ENCODE measurements at places on chromosomes 3 and 15.

DNA sequence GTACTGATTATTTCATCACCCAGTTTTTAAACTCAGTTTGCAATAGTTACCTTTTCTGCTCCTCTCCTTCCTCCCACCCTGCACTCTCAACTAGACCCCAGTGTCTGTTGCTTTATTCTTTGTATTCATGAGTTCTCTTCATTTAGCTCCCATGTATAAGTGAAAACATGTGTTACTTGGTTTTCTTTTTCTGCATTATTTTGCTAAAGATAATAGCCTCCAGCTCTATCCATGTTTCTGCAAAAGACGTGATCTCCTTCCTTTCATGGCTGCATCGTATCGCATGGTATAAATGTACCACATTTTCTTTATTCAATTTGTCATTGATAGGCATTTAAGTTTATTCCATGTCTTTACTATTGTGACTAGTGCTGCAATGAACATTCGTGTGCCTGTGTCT lies 79.0 kb downstream of the NAALADL2 start:
- DNase-seq, result no peak

DNA sequence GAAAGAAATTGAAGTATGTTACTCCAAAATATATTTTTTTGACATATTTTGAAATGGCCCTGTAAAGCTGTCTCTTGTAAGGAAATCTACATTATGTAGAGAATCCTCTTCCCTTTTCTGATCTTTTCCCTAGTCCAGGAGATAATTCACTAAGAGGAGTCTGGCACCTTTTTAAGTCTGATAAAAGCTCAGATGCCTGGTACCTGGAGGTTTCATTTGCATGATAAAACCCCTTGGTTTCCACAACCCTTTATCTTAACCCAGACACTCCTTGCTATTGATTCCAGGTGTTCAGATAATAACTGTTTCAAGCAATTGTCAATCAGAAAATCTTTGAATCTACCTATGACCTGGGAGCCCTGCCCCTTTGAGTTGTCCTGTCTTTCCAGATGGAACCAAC lies 26.5 kb downstream of the FGF12 start:
- DNase-seq, result no peak

GRCh38 chr15:74302821-74303359 lies 64.6 kb downstream of the CYP11A1 start:
- DNase-seq, result peak; percentile 51

GRCh38 chr3:103440539-103441203 lies 1005.9 kb downstream of the ZPLD1 start:
- no peak for DNase-seq

DNA sequence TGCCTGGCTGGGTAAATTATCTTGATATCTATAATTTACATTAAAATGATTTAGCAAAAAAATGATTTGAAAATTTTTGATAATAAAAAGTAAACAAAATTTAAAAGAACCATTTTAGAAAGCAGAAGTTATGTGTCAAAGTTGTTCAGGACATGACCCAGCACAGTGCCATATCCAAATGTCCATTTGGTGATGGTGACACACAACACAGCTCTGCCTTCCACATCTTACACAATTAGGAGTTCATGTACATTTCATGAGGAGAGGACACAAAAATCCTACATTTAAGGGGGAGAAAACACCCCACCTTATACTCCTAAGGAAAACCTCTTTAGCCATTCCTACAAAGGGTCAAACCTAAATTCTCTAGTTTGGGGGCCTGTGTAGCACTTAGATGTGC lies 10.7 kb upstream of the UBE2E1 start:
- DNase-seq, result no peak

DNA sequence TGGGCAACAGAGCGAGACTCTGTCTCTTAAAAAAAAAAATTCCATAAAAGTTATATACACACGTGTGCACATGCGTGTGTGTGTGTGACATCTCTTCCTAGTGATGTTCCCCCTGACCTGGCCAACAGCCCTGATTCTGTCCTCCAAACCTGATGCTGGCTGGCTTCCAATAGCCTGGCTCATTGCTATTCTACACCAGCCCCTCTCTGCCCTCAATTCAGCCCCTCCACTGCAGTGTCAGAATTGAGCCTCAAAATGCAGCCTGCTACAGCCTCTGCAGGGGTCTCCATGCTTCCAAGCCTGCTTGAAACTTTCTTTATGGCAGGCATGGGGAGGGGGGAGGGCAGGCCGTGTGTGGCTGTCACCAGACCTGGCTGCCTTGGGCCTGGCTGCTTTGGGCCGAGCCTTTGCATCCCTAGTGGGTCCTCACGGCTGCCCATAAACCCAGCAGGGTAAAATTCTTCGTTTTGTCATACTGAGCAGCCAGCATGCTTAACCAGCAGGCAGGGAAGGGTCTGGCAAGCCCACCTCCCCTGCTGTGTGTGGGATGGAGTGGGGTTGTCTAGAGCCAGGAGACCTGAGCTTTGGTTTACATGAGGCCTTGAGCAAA lies 22.7 kb upstream of the DOCK3 start:
- DNase-seq, result no peak

GRCh38 chr3:99394831-99395778 lies 243.3 kb upstream of the COL8A1 start:
- peak; percentile 81 for DNase-seq

- DNase-seq, result peak; percentile 68
Observed at GRCh38 chr15:88238618-88239430, 17.7 kb downstream of the NTRK3 start.

- DNase-seq, result no peak
Observed at GRCh38 chr3:121601212-121601812, 8.1 kb downstream of the FBXO40 start.

- no peak for DNase-seq
Observed at GRCh38 chr15:56744701-56745683, 11.7 kb upstream of the ZNF280D start.

GRCh38 chr15:83866692-83867091 lies 212.8 kb downstream of the ADAMTSL3 start:
- DNase-seq, result no peak

DNA sequence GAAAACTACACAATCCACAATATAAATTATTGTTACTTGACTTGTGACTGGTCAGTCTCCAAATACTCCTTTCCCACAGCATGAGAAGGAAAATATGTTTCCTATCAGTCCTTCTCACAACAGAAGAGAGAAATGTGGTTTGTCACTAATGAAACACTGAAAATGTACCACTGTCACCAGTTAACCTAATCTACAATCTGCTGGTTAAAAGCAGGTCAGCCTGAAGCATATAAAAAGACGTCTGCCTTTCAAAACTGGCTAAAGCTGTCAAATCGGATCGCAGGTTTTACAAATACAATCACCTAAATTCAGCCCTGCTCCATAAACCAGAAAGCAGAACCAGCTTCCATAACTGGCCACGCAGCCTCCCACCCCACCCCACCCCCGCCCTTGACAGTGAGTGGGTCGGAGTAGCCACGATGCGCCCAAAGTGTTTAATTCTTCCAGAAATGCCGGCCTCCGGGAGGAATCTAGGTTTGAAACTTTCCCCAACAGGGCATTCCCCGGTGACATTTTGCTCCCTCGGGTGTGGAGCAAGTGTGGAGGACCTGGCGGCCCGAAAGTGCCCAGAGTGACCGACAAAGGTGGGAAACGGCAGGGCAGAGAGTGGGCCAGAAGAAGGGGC lies 682 bp downstream of the ETFA start:
- DNase-seq, result peak; percentile 21

DNA sequence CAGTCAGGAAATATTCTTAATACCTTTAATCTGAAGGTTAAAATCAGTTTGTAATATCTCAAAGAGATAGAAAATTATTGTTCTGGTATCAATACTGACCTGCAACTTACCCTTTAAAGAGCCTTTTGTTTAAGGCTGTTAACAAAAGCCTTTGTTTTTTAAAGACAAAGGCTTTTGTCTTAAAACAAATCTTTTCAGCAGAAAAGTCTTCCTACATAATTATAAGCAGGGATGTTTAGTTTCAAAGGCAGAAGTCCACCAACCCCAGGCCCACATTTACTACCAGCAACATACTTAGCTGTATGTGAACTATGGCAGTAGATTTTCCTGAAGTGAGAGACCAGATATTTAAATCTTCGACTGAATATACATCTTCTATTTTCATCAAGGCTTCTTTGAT lies 36.2 kb downstream of the SLC30A4 start:
- no peak for DNase-seq

GRCh38 chr3:25572919-25573385 lies 91.8 kb downstream of the TOP2B start:
- peak; percentile 93 for DNase-seq

GRCh38 chr15:99466701-99467337 lies 99.0 kb upstream of the MEF2A start:
- no peak for DNase-seq

- DNase-seq, result no peak
Observed at GRCh38 chr15:70083946-70084345, 13.8 kb downstream of the TLE3 start.

- peak; percentile 81 for DNase-seq
Observed at GRCh38 chr15:88707771-88708654, 69.2 kb downstream of the ISG20 start.

- DNase-seq, result peak; percentile 32
Observed at GRCh38 chr3:46693038-46693891, at the start of gene ALS2CL. Gene ALS2CL, minus strand, starts transcription at chr3:46693679. Its CDS starts 4,239 bp downstream, at chr3:46689440.

DNA sequence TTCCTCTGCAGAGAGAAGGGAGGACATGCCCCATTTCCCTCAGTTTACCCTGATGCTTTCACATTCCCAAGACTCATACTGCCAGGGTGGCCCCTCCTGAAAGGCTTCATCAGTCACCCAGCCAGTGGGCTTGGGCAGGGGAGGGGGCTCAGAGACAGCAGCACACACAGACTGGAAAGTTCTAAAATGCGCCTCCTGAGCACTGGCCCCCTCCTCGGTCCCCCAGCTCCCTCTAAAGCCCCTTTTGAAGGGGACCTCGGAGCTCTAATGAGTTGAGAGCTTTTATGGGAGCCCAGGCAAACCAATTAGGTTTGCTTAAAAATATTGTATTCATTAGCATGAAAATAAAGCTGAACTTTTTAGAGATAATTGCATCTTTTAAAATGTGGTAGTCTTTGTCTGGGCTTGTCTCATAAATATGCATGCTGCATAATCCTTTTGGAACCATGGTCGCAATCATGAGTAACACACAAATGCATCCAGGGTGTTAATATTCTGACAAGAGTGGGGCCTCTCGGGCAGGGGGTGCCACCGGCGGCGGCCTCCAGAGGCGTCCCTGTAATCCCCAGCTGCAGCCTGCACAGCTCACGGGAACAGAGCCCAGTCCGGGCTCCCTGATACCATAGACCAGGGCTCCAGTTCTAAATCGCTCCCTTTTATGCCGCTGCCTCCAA lies 78.5 kb downstream of the RPLP1 start:
- no peak for DNase-seq

DNA sequence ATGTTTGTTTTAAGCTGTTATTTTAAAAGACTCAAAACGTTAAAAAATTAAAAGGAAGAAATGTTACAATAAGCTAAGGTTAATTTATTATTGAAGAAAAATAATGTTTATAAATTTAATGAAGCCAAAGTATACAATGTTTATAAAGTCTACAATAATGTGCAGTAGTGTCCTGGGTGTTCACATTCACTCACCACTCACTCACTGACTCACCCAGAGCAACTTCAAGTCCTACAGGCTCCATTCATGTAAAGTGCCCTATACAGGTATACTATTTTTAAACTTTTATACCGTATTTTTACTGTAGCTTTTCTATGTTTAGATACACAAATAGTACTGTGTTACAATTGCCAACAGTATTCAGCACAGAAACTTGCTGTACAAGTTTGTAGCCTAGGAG lies 55.2 kb downstream of the COL8A1 start:
- DNase-seq, result no peak

DNA sequence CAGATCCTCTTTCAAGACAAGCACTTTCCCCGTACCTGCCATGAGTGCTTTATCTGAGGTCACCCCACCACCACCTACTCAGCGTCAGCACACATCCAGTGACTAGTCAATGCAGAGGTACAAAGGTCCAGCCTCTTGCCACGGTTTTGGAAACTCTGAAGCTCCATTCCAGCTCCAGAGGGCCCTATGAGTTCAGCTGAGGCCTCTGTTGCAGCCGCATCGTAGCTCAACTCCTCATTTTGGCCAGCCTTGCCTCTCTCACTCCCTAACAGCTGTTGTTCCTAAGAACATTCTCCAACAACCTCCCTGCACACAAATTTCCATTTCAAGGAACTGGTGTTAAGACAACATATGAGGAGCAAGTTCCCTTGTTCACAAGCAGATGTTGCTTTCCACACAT lies 405.1 kb upstream of the PROK2 start:
- DNase-seq, result no peak

DNA sequence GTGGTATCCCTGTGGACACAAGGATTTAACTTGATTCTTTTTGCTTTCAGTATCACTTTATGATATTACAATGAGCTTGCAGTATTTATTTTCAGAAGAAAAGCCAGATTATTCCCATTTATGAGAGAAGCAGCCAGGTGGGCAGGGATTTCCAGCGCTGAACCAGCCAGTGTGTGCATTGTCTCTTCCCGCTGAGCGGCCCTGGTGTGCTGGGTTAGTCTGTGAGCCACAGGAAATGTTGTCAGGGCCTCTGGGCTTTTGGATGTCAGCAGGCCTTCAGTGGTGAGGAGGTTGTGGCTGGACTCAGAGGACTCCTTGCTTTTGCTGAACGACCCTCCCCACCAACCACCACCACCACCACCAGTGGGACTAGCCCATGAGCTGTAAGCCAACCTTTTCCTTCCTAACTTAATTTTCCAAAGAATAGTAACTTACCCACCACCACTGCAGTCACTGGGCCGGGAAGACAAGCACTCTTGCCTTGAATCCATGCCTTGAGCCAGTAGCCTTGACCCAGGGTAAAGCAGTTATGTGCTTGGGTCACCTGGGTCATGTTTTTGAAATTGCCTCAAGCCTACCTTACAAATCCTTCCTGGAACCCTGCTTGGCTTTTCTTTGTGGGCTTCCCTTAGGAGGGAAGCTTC lies 33.1 kb downstream of the FLNB start:
- peak; percentile 62 for DNase-seq

GRCh38 chr3:50154840-50155490 lies at the start of gene SEMA3F:
Gene SEMA3F, plus strand, starts transcription at chr3:50155324. Its CDS starts 4,299 bp downstream, at chr3:50159623.
- DNase-seq, result peak; percentile 64

DNA sequence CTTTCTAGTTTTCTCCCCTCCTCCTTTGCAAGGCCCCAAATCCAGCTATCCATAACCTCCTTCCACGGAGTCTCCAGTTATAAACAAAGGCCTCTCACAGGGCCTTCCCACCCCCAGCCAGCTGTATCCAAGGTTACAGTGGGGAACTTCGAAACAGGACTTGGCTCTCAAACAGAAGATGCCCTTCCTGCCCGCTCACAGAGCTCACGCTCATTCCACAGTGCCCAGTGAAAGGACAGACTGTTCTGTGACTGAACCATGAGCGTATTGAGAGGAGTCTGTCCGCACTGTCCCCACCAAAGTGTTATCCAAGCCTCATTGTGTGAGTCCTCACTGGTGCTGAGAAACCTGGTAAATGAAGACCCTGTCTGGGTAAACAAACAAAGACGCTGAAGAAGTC lies 35.4 kb downstream of the ARHGAP31 start:
- peak; percentile 56 for DNase-seq

DNA sequence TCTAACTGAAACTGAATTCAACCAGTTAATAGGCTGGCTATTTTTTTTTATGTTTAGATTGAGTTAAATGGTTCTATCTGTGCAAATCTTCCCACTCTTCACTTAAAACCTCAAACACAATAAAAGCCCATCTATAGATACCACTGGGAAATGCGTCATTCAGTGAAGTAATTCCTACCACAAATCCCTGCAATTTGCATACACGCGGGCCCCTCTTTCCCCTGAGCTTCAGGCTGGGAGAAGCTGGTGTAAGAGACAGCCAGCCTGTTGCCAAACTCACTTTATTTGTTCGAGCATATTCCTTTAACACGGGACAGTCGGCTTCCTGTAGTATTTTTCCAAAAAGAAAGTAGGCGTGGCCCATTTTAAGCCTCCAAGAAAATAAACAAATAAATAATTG lies 26.0 kb upstream of the MCTP2 start:
- DNase-seq, result peak; percentile 97
